Motor neuron (in vitro differentiated cells): ENCODE measurements at places on chromosomes 13 and 19. TPM values are rescaled to one million over a fixed set of nuclear protein-coding genes. Genes with fewer than 3 reads are reported as not detected.

The ZNF460 gene
- 99.2 and 131 TPM in 2 replicates for total RNA-seq

The PRSS57 gene
- total RNA-seq: 0.11 and 0.63 TPM in 2 replicates

The ACER1 gene
- not detected in 2 replicates for total RNA-seq

The PDX1 gene
- 0.05 and 0.13 TPM in 2 replicates for total RNA-seq

The CD177 gene
- total RNA-seq: not detected in 2 replicates

The APLP1 gene
- total RNA-seq: 332 and 341 TPM in 2 replicates

The F10 gene
- 0.67 and 1.5 TPM in 2 replicates for total RNA-seq

The IL12RB1 gene
- total RNA-seq: 1.2 TPM in 2 replicates

The ZNF813 gene
- 3.5 and 3.7 TPM in 2 replicates for total RNA-seq

The PLIN5 gene
- total RNA-seq: 1.4 and 2.6 TPM in 2 replicates

The ZNF534 gene
- 0.31 TPM in 1 of 2 replicates, not detected in the other for total RNA-seq

The SPACA4 gene
- 0.27 TPM in 1 of 2 replicates, not detected in the other for total RNA-seq

The PNMA8B gene
- 5.4 and 5.7 TPM in 2 replicates for total RNA-seq

The APOE gene
- total RNA-seq: 220 and 248 TPM in 2 replicates

The APC2 gene
- total RNA-seq: 0.67 and 1.9 TPM in 2 replicates
